ENCODE measurements at places on chromosomes 1 and 21.

DNA sequence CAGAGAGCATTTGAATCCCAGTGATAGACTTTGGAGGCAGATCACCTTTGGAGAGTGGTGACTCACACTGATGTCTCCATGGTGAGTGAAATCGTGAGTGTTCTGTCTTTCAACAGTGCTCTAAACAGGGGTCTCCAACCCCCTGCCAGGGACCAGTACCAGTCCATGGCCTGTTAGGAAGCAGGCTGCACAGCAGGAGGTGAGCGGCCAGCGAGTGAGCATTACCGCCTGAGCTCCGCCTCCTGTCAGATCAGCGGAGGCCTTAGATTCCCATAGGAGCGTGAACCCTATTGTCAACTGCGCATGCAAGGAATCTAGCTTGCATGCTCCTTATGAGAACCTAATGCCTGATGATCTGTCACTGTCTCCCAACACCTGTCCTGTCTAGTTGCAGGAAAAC lies 61.8 kb upstream of the B3GALNT2 start:
- no peak for DNase-seq

- DNase-seq, result no peak
Observed at GRCh38 chr1:16998589-16998988, 13.1 kb downstream of the ATP13A2 start.

DNA sequence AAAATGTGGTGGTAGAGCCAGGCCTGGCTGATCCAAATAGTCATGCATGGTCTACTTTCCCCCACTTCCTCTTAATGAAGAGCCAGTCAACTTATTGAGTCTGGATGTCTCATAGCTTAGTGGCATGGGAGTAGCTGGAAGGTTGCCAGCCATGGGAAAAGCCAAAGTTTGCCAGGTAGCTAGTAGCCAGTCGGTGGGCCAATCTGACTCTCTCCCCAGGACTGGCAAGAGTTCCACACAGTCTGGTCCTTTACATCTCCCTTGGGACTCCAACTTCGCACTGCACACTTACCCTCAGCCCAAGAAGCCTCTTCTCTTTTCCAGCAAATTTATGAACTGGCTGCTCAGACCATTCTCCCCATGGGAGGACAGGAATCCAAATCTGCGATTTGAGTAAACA lies 8.3 kb downstream of the WARS2 start:
- no peak for DNase-seq

GRCh38 chr1:19534281-19534680 lies 48.9 kb upstream of the CAPZB start:
- DNase-seq, result no peak

- no peak for DNase-seq
Observed at GRCh38 chr21:29670228-29670627, 269.6 kb downstream of the GRIK1 start.

DNA sequence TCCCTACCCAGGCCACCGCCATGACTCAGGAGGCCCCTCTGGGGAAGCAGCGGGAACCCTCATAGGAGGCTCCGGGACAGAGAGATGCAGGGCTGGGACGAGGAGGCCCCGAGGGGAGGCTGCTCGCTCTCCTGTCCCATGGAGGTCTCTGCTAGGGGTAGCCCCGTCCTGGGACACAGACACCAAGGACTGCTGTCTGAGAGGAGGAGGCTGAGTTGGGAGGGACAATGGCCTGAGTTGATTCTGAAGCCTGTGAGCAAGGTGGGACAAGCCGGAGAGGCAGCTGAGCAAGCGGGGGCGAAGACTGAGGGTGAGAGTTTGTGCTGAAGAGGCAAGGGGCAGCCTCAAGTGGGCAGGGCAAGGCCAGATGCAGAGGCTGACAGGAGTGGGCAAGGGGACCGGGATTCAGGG lies 17.4 kb downstream of the SLC27A3 start:
- no peak for DNase-seq

DNA sequence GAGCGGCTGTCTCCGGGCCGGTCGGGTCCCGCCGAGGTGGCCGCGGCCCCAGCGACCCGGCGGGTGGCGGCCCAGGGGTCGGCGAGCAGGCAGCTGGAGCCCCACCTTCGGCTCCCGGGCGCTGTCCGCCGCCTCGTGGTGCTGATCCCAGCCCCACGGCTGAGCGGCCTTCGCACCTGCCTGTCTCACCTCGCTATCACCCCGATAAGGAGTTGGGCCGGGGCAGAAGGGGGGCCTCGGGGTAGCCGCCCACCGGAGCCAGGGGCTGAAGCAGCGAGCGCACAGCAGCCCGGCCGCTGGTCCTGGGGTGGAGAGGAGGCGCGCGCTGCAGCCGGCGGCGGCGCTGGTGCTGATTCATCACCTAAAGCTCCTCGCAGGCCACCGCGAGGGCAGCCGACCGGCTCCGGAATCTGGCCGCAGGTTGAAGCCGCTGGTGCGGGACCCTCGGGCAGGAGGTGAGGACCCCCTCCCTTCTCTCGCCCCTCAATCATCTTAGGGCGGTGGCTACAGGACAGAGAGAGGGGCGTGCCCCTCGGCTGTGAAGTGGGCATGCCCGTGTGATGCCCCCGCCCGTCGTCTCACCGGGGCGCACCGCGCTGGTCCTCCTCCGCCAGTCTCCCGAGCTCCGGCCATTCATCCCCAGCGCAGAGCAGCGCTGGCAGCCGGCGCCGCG lies 575 bp downstream of the TRIM67 start:
- DNase-seq, result no peak

DNA sequence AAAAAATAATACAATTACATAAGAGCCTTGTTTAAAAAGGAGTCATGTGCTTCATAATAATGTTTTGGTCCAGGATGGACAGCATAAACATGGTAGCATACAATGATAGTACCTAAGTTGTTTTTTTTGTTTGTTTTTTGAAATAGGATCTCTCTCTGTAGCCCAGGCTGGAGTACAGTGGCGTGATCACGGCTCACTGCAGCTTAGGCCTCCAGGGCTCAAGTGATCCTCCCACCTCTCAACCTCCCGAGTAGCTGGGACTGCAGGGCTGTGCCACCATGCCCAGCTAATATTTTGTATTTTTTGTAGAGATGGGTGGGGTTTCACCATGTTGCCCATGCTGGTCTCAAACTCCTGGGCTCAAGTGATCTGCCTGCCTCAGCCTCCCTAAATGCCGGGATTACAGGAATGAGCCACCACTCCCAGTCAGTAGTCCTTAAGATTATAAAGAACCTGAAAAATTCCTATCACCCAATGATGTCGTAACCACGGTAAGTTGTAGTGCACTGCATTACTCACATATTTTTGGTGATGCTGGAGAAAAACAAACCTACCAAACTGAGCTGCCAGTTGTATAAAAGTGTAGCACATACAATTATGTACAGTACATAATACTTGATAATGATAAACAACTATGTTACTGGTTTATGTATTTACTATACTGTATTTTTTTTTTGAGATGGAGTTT lies 22.4 kb upstream of the RCOR3 start:
- DNase-seq, result no peak

DNA sequence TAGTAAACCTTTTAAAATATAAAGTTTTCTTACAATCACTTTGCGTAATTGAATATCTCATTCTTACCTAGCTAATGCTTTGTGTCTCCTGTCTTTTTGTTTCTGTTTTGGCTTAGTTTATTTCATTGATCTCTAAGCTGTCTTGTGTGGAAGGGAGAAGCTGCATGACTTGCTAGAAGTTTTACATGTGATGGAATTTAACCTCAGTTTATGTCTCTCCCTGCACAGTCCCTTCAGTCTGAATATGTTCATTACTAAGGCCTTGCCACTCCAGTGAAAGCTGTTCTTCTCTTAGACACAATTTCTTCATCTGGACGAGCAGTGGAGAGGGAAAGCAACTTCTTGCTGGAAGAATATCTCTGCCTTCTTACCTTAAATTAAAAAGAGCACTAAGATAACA lies 19.9 kb upstream of the GPR88 start:
- no peak for DNase-seq

- no peak for DNase-seq
Observed at GRCh38 chr21:18273400-18273799, 28.8 kb downstream of the CHODL start.

GRCh38 chr1:233016798-233017197 lies 66.4 kb downstream of the NTPCR start:
- no peak for DNase-seq

DNA sequence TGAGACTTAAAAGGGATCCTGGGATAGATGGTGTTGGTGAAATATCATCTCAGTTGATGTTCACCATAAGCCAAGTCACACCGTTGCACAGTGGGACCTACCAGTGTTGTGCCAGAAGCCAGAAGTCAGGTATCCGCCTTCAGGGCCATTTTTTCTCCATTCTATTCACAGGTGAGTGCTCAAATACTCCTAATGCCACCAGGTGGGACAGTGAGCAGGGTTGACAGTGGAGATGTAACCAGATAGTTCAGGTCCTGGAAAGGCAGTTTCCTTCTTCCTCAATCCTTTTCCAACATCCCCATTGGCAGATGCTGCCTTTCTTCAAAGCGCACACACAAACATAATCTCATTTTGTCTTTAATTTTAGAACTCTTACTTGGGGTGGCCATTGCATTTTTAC lies 11.6 kb downstream of the CD160 start:
- DNase-seq, result no peak

DNA sequence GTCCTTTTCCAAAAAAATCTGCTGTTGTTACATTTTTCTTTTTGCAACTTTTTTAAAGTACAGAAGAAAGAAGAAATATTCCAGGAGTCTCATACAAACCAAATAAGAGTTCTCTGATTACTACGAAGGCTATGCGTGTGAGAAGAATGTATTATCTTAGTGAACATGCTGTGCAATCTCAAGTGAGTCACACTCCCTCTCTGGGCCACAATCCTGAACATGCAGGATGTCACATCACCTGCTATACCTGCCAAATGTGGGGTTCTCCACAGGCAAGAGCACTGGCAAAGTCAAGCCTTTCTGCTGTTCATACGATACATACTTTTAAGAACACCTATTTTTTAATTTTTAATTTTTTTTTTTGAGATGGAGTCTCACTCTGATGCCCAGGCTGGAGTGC lies 21.7 kb upstream of the TRIM63 start:
- DNase-seq, result no peak

DNA sequence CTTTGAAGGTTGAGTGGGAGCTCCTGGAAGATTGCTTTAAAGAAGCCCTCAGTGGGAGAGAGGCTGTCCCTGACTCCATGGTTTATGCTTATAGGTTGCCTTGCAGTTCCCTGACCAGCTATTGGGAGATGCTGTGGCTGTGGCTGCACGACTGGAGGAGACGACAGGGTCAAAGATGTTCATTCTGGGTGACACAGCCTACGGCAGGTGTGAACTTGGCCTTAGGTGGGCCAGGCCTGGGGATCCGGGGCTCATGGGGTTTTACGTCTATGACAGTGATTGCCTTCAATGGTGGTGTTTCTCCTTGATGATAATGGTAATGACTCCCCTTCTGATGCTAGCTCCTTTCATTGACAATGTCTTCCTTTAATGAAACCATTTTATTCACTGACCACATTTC lies 692 bp downstream of the DPH2 start:
- no peak for DNase-seq

GRCh38 chr1:80155371-80155770 lies 1148.8 kb upstream of the ADGRL4 start:
- DNase-seq, result no peak

GRCh38 chr1:247822060-247822459 lies 1.9 kb downstream of the OR14A16 start:
- no peak for DNase-seq

- DNase-seq, result no peak
Observed at GRCh38 chr1:64895500-64895899, 70.8 kb downstream of the JAK1 start.
